ENCODE measurements at places on chromosomes 5 and 9. TPM values are rescaled to one million over a fixed set of nuclear protein-coding genes. Genes with fewer than 3 reads are reported as not detected.

- DNase-seq, result no peak
Observed at GRCh38 chr5:16315501-16315900, 135.9 kb upstream of the MARCHF11 start.

DNA sequence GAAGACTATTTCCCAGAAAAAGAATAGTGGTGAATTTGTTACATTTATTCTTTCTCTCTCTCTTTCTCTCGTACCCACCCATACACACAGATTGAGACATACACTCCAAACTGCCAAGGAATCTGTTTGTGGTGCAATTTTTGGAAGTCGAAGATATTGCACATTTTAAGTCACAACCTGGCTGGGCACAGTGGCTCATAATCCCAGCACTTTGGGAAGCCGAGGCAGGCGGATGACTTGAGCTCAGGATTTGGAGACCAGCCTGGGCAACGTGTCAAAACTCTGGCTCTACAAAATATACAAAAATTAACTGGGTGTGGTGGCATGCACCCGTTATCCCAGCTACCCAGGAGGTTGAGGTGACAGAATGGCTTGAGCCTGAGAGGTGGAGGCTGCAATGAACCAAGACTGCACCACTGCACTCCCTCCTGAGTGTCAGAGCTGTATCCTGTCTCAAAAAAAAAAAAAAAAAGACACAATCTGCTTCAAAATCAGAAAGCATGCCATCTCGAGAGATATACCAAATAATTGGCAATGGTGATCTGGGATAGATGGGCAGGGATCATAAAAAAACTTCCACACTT, 19.2 kb upstream of the PLIN2 start:
- DNase-seq, result no peak

- no peak for DNase-seq
Observed at GRCh38 chr5:153080940-153081339, 409.5 kb upstream of the GRIA1 start.

DNA sequence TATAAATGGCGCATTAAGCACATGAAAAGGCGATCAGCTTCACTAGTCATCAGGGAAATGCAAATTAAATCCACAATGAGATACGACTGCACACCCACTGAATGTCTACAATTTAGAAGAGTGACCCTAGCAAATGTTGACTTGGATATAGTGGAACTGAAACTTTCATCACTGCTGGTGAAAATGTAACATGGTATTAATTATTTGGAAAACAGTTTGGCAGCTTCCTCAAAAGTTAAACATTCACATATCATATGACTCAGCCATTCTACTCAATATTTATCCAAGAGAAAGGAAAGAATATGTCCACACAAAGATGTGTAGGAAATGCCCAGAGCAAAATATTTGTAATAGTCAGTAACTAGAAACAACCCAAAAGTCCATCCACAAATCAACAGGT, 146.5 kb downstream of the LPAR1 start:
- DNase-seq, result no peak

GRCh38 chr5:119328753-119329602, 26.8 kb upstream of the TNFAIP8 start:
- no peak for DNase-seq

GRCh38 chr5:172599204-172599567, 41.9 kb upstream of the NEURL1B start:
- DNase-seq, result no peak

GRCh38 chr9:5140151-5140550, 45.3 kb downstream of the INSL6 start:
- DNase-seq, result no peak

- no peak for DNase-seq
Observed at GRCh38 chr5:61389609-61390008, 57.6 kb downstream of the ZSWIM6 start.

DNA sequence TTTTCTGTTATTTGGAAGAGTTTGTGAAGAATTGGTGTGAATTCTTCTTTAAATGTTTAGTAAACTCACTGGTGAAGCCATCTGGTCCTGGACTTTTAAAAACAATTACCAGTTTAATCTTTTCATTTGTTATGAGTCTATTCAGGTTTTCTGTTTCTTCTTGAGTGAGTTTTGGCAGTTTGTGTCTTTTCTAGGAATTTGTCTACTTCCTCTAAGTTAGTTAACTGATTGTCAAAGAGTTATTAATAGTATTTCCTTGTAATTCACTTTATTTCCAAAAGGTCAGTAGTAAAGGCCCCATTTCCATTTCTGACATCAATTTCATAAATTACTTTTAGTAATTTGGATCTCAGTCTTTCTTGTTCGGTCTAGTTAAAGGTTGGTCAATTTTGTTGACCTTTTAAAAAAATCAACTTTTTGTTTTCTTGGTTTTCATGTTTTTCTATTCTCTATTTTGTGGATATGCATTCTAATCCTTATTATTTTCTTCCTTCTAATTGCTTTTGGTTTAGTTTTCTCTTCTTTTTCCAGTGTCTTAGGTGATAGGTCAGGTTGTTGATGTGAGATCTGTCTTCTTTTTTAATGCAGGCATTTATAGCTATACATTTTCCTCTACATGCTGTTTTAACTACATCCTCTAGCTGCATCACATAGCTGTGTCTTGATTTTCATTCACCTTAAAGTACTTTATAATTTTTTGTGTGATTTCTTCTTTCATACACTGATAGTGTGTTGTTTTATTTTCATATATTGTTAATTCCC, 7.3 kb upstream of the SMIM3 start:
- DNase-seq, result no peak

- peak; percentile 14 for DNase-seq
Observed at GRCh38 chr9:131276094-131276888, at the start of gene FAM78A. Gene FAM78A (minus strand): TSS chr9:131276510. CDS start chr9:131276179, 331 bp downstream.

DNA sequence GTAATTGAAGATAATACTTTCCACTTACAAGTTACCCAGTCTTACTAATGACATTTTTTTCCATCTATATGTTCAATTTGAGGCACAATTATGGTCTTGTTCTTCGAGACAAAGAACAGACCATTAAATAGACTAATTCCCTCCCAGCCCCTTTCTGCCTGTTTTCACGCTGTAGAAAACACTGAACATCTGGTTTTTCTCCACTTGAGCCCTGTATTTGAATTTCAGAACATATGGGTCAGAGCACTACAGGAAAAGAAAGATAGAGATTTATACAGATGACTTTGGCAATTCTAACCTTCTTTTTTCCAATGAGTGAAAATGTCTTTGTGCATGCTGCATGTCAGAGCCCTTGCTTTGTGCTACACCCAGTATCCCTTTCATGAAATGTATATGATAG, 506.9 kb downstream of the LRRC70 start:
- no peak for DNase-seq

DNA sequence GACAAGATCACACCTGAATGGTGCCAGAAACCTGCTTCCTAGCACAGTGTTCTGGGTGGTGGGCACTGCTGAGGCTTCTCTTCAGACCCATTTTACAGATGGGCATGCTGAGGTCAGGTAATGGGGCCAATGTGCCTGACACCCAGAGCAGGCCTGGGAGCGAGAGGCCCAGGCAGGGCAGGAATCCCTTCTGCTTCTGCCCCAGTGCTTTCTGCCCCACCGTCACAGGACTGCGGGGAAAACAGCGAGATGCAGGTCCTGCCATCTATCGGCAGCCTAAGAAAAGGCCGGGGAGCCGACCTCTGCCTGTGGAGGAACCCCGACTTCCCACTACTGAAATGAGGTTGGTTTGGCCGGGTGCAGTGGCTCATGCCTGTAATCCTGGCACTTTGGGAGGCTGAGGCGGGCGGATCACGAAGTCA, 22.8 kb upstream of the RNU6ATAC start:
- DNase-seq, result peak; percentile 34

DNA sequence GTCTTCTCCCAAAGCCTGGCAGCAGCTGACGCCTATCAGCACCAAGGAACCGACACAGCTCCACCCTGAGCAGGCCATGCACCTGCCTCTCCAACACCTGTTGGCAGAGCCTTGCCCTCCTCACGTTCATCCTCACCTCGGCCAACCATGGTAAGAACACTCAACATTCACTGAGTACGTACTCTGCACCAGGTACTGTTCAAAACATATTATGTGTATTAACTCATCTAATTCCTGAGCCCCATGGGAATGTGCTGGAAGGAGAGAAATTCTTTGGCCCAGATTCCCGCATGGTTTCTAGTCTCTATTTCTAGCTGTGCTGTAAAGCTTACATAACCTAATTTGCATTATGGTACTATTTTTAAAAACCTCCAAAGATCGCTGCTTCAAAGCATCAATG, 86.1 kb downstream of the GPR21 start:
- DNase-seq, result no peak

- DNase-seq, result peak; percentile 58
Observed at GRCh38 chr5:104412649-104413240, 850.2 kb upstream of the NUDT12 start.

- peak; percentile 73 for DNase-seq
Observed at GRCh38 chr5:7756453-7756852, 94.5 kb downstream of the CFAP90 start.

DNA sequence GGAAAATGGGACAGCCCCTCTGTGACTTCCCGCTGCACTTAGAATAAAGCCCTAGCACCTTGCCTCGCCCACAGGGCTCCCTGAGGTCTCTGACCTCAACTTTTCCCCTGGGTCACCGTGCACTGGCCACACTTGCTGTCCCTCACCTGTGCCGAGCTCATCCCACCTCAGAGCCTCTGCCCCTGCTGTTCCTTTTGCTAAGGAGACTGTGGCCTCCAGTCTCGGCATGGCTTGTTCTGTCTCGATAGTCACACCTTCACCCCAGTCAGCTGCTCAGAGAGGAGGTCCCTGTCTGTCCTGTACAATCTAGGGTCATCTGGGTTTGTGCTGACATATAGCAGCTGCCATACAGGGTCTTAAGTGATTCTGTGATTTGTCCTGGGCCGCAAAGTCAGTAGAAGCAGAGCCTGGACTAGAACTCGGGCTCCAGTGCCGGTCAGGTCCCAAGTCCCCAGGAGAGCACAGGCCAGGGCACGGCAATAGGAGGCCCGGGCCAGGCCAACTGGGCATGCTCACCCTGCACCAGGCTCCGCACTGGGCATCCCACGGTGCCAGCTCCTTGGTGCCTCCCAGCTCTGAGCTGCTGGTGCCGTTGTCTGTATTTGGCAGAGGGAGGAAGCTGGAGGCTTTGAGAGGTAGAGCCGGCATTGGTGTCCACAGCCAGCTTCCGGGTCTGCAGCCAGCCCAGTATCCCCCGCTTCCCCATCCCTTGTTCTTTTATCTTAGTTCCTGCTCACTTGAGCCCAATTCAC, 35.2 kb downstream of the NCS1 start:
- no peak for DNase-seq

DNA sequence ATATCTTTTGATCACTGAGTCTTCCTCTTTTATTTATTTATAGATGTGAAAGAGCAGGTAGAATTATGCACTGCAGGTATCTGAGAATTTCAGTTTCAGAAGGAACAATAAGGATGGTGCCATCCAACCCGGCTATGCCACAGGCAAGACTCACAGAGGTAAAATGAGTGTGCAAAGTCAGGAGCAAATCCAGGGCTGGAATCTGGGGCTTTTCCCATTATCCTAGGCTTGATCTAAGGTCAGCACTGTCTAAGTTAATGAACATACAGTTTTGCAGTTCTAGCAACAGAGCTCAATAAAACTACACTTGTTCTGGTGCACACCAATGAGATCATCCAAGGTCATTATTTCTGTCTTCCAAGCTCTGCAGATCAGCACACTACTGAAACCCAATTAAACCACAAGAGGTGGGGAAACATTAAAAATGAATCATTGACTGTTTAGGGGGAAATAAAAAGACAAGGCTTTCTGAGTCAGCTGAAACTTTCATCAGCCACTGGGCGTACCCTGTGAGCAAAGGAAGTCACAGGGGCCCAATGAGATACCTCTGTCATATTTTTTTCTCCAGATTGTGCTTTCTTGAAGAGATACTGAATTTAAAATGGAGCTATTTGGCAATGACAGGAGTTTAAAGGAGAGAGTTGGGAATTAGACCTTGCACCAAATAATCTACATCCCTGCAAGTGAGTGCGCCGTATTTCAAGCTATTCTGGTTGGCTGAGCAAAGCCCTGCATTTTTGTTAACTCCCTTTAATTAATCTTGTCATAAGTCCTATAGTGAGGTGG, 662.2 kb upstream of the ZNF608 start:
- peak; percentile 47 for DNase-seq

- no peak for DNase-seq
Observed at GRCh38 chr5:97547430-97547829, 364.4 kb upstream of the RIOK2 start.

- DNase-seq, result no peak
Observed at GRCh38 chr9:11966786-11967185, 726.4 kb upstream of the TYRP1 start.

DNA sequence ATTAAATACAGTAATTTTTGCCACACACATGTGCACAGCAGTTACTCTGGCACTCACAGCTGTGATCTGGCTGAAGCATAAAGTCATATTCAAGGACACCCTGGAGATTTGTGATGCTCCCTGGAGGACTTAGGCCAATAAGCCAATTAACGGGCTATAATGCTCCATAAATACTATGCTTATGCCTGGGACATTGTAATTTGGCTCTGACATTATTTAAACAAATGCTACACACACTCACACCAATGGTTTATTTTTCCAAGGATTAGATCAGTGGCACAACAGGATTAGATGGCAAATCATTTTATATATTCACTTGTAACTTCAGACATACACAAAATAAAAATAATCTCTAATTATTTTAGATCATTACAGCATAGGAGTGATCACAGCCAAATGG, 111.2 kb downstream of the LMNB1 start:
- no peak for DNase-seq

DNA sequence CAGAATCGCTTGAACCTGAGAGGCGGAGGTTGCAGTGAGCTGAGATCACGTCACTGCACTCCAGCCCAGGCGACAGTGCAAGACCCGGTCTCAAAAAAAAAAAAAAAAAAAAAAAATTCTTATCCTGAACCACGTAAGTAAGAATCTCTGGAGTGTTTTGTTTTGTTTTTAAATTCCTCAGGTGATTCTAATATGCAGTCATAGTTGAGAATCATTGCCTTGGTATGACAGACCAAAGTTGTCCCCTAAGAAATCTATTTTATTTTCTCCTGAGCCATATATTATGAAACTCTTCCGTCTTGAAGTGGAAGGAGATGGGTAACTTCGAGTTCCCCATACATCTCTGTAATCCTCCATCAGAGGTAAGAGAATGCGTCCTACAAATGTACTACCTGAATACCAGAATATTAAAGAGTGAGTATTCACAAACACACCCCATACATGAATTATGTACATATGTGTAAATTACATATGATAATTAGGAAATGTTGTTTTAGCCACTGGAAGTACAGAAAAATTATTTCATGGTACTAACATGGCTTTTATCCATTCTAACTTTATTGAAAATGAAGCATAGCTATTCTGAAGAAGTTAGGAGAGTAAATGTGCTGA, 26.7 kb upstream of the SVEP1 start:
- DNase-seq, result no peak

The CLK4 gene
- 7.3 TPM for total RNA-seq

The PCDHGC3 gene
- total RNA-seq, result 9.8 TPM

The EIF4EBP3 gene
- total RNA-seq, result 5.7 TPM

The ANKRD55 gene
- total RNA-seq, result not detected

The EFCAB9 gene
- total RNA-seq, result not detected

The FBXO38 gene
- total RNA-seq, result 31.1 TPM

The ZNF300 gene
- 5.1 TPM for total RNA-seq

The LHX3 gene
- not detected for total RNA-seq

The PCDHGC4 gene
- 0.11 TPM for total RNA-seq

The IGFBPL1 gene
- total RNA-seq, result 7.9 TPM

The DRD1 gene
- not detected for total RNA-seq

The SLC46A2 gene
- not detected for total RNA-seq

The CCDC192 gene
- total RNA-seq, result not detected

The OR1Q1 gene
- not detected for total RNA-seq

The PDCD1LG2 gene
- not detected for total RNA-seq

Measured in SK-MEL-5 (cell line).